Type B pancreatic cell (in vitro differentiated cells): ENCODE measurements at places on chromosomes 11 and 22.

- peak; percentile 75 for DNase-seq
These were observed 38.3 kb upstream of the NNMT start for GRCh38 chr11:114257621-114258558.

DNA sequence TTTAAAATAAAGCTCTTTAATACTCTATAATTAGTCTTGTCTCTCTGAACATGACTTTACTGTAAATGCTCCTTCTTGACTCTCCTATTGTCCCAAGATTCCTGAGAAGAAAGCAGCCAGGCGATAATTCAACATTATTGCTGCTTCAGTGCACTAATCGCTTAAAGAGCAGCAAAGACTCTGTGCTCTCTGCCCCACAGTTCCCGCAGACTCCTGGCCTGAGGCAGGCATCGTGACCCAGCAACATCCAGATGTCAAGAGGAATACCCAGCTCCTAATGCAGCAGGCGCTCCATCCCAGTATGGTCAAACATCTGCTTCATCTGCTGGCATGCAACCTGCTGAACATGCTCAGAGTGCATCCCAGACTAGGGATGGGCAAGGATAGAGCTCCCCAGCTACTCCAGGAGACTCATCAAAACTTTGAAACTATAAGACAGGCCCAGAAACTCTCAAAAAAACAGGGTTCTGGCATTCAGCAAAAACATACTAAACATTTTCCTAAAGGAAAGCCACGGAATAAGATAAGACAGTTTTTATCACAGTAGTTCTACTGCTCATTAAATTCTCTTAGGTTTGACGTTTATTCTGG lies 270.0 kb downstream of the SOX6 start:
- no peak for DNase-seq

DNA sequence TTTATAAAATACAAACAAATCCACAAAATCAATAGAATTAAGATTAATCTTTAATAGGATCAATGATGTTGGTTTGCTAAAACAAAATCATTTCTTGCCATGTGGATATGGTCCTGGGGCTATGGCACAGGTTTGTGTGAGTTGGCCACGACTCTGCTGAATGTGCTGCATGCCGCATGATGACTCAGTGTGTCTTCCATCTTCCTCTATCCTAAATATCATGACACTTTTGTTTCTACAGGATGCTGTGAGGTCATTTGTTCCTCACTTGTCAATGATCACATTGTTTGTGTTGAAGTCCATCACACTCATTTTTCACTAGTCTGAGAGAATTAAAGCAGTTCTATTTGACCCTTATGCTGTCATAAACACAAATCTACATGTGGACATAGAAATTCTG lies 167.2 kb upstream of the ZBED5 start:
- no peak for DNase-seq

GRCh38 chr11:120032766-120033390 lies 105.0 kb downstream of the TRIM29 start:
- DNase-seq: peak; percentile 37

- no peak for DNase-seq
These were observed 44.4 kb upstream of the CARD18 start for GRCh38 chr11:105183987-105184386.

- no peak for DNase-seq
These were observed 575.9 kb upstream of the CCDC90B start for GRCh38 chr11:83862033-83862432.

GRCh38 chr11:65917434-65918210 lies 1.2 kb downstream of the C11orf68 start:
- DNase-seq: no peak

DNA sequence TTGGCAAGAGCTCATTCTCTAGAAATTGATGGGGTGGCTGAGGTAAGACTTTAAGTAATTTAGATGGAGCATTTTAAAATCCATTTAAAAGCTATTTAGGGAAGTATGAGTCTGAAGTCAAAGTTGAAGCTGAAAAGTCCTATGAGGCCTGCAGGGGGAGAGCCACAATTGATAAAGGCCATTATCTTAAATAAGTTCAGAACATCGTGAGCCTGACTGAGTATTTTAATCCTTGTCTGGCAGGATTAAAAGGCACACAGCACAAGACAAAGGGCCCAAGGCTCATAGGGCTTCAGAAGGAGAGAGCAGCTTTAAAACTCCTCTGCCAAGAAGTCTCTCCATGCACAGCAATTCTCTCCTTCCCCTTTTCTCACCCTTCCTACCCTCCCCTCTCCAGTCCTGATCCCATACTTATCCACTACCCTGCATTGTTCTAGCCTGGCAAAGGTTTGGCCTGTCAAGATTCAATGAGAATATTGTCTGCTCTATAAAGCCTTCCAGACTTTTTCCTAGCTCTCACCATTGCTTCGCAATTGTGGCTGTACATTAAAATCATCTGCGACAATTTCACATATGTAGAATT lies 1312.9 kb downstream of the FAM181B start:
- DNase-seq: no peak

DNA sequence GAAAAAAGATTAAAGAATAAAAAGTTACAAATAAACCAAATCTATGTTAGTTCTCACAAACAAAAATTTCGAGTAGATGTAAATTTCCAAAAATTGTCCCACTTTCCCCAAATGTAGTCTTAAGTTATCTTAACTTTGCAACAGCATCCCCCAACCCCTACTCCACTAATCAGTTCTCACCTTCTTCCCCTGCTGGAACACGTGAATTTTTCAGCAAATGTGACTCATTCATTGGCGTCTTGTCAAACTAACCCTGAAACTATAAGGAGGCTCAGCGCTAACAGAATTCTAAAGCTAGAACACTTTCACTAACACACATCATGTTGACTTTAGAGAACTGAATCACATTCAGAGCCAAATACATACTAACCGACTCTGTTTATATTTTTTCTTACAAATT lies 46.1 kb downstream of the PHF21A start:
- no peak for DNase-seq

DNA sequence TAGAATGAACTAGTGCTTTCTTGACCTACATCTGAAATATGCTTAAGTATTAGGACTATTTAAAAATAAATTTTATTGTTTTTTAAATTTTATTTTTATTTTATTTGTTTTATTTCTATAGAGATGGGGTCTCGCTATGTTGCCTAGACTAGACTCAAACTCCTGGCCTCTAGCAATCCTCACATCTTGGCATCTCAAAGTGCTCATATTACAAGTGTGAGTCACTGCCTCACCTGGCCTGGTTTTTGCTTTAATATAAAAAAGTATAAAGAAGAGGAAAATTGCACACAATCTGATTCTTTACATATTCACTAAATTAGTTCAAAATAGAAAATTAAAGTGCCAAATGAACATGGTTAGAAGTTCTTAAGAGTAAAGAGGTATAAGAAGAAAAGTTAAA lies 37.5 kb downstream of the HEPHL1 start:
- no peak for DNase-seq

- no peak for DNase-seq
These were observed 453.9 kb downstream of the ETS1 start for GRCh38 chr11:128133501-128133900.

DNA sequence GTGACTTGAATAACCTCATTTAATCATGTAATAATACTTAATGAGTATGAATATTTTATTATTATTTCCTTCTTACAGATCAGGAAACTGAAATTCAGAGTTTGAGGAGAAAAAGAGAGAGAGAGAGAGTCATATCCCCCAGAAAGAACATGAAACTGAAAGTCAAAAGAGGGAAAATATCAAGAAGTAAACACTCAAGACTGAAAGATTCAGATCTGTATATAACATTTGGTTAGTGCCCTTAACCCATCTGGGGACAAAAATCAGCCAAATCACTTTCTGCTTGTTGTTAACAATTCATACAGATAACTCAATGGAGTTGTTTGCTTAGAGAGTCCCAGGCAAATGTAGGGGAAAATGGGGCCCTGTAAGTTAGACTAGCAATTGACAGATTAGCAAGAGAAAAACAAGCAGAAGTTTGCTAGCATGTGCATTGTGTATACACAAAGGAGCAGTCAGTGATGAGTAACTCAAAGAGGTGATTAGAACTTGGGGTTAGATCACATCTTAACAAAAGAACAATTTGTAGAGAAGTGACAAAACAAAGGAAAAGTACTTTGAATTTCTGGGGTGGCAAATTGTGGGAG lies 25.9 kb upstream of the MMP13 start:
- no peak for DNase-seq

GRCh38 chr11:47215366-47215910 lies 664 bp downstream of the DDB2 start:
- no peak for DNase-seq

DNA sequence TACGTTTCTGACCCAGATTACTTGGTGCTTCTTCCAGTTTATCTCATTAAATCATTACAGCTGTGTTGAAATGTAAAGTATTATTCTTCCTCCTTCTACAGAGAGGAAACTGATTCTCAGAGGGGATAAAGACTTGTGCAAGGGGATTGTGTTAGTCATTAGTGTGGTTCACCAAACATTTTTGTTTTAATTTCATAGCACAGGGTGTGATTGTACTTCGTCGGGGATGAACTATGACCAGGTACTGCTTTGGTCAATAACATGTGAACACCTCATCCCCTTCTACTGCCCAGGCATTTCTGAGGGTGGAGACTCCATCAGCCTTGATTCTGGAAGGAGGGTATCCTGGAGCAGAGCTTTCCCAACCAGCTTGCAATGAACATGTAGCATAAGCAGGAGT lies 120.2 kb upstream of the ALX4 start:
- DNase-seq: no peak

DNA sequence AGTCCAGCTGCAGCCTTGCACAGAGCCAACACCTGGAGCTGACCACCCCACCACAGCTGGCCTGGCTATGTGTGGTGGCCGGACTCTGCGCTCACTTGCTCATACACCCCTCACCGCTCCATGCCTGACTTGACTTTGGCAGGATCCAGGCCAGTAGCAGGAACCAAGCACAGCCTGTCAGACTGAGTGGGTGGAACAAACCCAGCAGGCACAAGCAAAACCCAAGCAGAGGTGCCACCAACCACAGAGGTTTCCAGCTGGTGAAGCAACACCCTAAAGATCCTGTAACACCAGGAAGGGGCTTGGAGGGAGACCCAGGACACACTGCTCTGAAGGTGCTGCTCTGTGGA lies 44.9 kb upstream of the WNT11 start:
- no peak for DNase-seq

DNA sequence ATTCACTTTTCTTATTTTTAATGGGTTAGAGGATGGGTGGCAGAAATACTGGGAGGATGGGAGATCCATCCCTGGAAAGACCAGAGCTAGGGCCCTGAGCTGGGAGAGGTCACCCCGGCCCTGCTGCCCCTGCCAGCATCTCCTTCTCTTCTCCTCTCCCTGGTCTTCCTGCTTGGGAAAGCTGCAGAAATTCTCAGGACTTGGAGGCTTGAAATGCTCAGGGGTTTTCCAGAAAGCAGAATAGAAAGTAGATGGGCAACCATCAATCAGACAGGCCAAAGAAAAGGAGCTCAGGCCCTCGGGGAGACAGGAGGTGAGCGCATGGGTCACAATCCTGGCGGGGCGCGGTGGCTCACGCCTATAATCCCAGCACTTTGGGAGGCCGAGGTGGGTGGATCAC lies 1.5 kb downstream of the APOBEC3H start:
- no peak for DNase-seq

GRCh38 chr22:38504731-38505540 lies 1.2 kb downstream of the DDX17 start:
- DNase-seq: no peak

- DNase-seq: no peak
These were observed 186.4 kb downstream of the BLID start for GRCh38 chr11:121929581-121929980.

- DNase-seq: no peak
These were observed 59.6 kb downstream of the ST3GAL4 start for GRCh38 chr11:126415128-126415527.

GRCh38 chr11:26162291-26162690 lies 169.6 kb upstream of the ANO3 start:
- DNase-seq: no peak

DNA sequence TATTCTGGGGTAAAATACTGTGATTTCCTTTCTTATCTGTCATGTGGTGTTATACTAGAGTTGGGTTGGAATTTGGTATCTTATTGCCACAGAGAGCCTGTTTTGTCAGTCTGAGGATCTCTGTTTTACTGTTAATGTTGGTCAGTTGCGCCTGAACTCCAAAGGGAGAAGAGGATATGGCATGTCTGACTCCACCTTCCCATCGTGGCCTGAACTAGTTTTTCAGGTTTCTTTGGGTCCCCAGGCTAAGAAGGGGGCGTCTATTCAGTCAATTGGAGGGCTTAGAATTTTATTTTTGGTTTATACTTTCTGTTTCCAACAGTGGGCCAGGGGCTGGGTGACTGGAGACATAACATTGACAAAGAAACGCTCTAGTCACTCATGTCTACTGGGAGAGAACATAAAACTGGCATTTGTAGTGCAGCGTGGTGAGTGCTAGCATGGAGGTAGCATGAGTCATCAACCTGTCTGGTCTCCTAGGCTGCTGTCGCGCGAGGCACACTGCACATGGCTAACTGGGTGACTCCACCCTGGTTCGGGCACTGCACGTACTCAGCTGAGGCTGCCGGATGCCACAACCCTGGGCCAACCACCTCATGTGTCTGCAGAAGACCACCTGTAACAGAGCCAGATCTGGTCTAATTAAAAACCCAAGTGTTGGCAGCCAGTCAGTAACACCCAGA lies 120.1 kb upstream of the OR9Q1 start:
- DNase-seq: no peak
